ENCODE measurements at places on chromosomes 13 and 19.

DNA sequence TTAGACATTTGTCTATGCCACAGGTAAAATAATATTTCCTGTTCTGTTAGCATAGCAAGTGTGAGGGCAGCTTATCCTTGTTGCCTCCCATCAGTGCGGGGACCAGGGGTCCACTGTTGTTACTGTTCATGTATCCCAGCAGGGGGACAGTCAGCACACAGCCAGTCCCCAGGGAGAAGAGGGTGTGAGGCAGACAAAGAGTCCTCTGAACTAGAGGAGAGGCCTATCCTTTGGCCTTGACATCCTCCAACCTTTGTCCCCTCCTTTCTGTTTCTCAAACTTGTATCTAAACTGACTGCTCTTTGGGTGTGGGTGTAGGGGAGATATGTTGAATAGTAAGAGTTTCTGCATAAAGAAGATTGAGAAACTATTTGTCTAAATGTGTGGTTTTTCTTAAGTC lies 2.9 kb upstream of the GPR18 start:
- no peak for DNase-seq

GRCh38 chr19:44947041-44947581 lies 1.3 kb downstream of the APOC2 start:
- no peak for DNase-seq

GRCh38 chr19:56987184-56987583 lies 132.6 kb upstream of the USP29 start:
- no peak for DNase-seq

- no peak for DNase-seq
These were observed 23.5 kb downstream of the RHPN2 start for GRCh38 chr19:33040994-33041827.

GRCh38 chr13:109151696-109152095 lies 522.3 kb downstream of the MYO16 start:
- DNase-seq = no peak

DNA sequence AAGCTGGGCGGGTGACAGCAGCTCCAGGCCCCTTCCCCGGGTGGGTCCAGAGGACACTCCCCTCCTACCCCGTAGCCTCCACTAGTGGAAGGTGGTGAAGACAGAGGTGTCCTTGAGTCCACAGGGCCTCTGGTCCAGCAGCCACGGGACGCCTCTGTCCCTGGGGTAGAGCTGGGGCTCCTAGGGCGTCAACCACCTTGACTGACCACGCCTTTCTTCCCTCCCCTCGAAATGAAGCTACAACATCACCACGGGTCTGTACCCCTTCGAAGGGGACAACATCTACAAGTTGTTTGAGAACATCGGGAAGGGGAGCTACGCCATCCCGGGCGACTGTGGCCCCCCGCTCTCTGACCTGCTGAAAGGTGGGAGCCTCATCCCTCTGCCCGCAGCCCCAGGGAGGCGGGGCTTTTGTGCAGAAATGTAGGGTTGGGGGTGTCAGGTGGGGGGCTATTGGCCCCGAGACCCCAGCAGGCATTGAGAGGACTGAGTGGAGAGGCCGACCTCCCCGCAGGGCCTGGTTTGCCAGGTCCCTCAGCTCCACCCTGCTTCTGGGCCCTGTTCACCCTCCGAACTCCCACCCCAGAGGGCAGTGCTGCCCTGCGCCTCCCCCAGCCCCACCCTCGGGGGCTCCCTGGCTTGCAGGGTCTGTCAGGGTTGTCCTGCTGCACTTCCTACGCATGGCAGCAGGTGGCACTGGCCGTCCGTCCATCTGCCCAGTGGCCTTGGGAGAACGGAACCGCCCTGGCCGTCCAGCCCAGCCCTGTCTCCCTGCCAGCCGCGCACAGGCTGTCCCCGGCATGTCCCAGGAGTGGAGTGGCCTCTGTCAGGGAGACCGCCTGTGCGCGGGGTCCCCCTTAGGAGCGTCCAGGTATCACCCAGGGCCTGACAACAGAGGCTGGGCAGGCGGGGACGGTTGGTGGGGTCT lies 15.7 kb downstream of the STK11 start:
- DNase-seq = no peak

DNA sequence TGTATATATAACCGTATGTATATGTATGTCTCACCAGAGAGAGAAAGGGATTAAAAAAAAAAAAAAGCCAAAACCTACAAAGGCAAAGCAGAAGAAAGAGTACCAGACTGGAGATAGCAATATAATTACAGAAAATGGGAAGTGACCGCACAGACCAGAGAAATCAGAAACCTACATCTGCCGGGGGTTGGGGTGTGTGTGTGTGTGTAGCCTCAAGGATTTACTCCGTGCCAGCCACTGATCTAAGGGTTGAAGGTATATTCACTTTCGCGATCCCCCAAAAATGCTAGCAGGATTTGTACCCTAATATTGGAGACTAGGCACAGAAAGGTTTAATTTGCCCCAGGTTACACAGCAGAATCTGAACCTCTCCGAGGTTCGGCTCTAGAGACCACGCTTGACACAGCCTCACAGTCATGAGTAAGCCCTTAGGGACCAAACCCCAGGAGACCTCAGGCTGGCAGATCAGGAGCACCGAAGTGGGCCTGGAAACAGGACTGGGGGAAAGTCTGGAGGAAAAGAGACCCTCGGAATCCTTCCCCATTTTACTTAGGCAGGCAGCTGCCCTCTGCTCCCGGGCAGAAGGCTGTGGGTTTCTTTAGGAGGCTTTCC lies 14.8 kb downstream of the ARL11 start:
- DNase-seq = no peak

DNA sequence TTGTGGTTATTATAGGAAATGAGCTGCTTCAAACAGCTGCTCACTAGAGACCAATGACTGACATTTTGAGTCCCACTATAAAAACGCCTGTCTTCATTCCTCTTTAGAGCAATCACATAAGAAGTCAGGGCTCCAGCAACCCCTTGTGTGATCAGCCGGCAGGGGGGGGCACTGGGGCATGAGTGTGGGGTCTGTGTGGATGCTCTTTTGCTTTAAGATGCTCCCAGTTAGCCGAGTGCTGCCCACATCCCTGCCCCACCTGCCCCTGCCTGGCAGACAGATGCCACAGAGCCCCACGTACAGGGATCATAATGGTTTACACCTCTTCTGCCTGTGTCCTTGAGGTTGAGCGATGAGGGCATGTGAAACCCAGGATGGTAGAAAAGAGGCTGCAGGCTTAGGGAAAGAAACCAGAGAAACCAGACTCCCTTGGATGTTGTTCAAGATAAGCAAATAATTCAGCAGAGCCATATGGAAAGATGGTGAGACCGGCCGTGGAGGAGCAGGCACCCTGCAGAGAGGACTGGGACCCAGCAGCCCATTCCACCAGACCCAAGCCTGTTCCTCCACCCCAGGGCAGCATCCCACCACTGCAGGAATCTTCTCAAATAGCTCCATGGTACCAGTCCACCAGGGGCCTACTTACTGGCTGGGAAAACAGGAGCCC lies 55.4 kb downstream of the CHST8 start:
- DNase-seq = no peak

DNA sequence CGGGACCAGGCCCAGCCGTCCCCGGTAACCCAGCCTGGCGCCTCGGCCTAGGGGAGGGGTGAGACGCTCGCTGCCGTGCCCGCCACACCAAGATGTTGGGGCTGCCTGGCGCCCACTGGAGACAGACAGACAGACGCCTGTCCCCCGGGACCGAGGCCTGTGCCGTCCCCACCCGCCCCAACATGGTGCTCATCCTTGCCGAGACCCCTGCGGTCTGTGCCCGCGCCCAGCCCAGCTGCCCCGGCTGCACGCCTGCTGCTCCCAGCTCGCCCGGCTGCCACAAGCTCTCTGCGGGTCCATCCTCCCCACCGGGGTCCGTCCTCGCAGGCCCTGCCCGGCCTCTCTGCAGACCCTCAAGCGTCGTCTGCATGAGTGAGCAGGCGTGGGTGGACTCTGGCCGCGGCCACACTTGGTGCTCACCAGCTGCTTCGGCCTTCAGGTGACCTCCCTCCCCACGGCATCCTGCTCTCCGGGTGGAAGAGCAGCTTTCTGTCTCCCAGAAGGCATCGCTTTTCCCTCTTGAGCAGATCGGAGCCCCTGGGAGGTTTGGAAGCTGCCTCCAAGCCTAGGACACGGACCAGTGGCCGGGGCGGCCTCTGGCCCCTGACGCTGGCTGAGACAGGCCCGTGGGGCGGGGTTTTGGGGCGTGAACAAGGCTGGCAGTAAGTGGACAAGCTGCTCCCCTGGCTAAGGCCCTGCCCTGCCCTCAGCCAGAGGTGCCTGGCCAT lies 6.7 kb upstream of the TMPRSS9 start:
- no peak for DNase-seq

- DNase-seq = no peak
These were observed 8.4 kb downstream of the PNMA8B start for GRCh38 chr19:46487178-46487801.

DNA sequence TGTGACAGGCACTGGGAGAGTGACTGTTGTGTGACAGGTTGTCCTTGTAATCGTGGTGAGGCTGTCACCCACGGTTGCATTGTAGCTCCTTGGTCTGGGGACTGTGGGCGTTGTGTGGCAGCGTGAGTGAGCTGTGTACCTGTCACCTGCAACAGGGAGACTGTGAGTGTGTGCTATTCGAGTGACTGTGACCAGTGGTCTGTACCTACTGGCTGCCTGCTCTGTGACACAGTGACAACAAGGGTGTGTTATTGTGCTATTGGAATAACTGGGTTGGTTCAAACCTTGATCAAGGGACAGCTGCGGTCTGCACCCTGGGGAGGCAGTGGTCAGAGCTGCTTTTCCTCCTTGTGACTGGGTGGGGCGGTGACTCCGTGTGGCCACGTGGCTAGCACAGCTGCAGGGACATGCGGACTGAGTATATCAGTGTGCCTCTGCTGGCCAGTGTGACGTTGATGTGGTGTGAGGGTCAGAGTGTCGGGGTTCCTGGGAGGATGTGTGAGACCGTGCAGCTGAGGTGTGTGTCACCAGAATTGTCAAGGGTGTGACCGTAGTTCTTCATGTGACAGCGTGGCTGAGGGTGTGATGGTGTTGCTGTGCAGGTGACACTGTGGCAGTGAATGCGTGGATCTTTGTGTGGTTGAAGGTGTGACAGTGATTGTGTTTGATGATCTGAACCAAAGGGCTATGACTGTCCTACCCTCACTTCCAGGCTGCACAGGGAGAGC lies 10.1 kb upstream of the NFIX start:
- peak; percentile 44 for DNase-seq

DNA sequence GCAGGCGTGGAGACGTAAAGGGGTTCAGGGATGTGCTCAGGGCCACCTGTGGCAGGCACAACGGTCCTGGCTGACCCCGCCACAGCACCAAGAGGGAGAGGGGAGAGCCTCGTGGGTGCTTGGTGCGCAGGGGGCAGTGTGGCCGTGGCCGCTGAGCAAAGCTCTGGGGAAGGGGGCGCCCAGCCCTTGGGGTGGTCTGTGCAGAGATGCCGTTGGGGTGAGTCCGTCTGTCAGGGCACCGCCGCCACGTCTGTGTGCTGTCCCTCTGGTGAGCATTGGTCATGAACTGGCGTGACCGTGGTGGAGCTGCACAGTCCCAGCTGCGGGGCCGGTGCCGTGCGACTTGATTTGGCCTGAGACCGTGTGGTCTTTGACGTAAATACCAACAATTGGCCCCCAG lies 15.3 kb downstream of the GNA11 start:
- no peak for DNase-seq

DNA sequence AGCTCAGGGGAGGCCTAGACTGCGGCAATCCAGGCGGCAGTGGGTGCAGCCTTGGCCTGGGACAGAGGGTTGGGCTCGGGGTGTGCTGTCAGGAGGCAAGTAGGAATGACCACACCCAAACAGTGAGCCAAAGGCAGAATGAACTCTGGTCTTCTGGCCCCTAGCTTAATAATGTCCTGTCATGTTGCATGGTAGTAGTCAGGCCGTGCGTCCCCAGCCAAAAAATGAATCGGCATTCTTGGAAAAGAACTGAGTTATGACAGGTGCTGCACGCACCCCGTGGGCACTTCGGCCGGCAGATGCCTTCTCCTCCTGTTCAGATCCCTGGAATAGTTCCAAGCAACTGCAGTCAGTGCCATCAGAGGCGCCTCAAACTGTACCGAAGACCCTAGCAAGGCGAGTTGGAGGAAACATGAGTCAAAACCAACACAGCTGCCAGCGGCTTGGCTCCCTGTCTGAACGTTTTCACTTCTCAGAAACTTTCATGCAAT lies 55.9 kb downstream of the ATP7B start:
- peak; percentile 56 for DNase-seq

DNA sequence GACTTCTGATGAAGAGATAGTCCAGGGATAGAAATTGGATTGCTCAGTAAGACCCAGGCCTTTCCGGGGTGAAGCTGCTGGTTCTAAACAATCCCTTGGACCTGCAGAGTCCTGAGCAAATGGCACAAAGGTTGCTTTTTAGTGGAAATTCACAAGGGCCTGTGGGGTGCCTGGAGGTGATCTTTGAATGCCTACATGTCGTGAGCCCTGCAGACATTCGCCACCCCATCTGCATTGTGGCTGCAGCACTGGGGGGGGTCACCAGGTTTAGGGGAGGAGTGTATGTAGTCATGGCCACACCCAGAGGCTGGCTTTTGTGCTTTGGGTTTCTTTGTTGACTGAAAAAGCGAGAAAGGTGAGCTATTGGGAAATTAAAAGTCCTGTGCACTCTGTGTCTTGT lies 41.4 kb downstream of the SLC7A9 start:
- no peak for DNase-seq

GRCh38 chr13:97321101-97321500 lies 99.0 kb downstream of the MBNL2 start:
- DNase-seq = no peak

- no peak for DNase-seq
These were observed 16.8 kb downstream of the MPND start for GRCh38 chr19:4360081-4360569.

DNA sequence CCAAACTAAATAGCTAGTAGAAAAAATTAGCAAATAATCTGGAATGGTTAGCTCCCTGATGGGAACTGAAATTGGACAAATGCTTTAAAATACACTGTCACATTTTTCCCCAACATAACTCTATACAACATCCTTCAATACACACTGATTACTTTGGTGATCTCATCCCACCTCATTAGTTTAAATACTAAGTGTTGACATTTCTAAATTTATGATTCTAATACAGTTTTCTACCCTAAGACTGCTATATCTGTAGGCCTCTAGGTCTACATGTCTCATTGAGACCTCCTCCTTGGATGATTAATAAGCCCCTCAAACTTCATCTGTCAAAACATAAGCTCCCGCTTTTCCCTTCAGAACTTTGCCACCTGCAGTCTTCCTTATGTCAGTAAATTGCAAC lies 80.7 kb upstream of the SLITRK5 start:
- DNase-seq = no peak

DNA sequence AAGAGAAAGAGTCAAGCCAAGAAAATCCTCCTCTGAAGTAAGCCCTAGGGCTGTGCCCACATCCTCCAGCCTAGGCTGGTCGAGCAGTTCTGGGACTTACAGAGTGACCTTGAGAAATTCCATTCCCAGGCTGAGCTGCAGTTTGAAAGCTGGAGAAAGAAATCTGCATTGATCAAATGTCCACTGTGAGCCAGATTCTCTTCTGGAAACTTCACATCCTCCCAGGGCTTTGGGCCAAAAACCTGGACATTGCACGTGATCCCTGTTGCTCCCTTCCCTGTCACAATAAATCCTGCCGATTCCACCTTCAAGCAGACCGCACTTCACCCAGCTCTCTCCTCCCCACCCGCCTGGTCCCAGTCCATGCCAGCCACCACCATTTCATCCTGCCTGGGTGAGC lies 15.7 kb downstream of the TMEM143 start:
- DNase-seq = no peak

- no peak for DNase-seq
These were observed 1834.0 kb upstream of the PCDH20 start for GRCh38 chr13:63249411-63250187.

GRCh38 chr13:94674609-94675348 lies 37.6 kb downstream of the SOX21 start:
- no peak for DNase-seq

- DNase-seq = no peak
These were observed 6.1 kb downstream of the FSD1 start for GRCh38 chr19:4310247-4311121.

Measured in skeletal muscle cell (primary cell).